ENCODE measurements at places on chromosomes 6 and 20.

- DNase-seq = peak; percentile 24
Observed at GRCh38 chr20:58753267-58753921, 60.8 kb downstream of the NPEPL1 start.

- DNase-seq = no peak
Observed at GRCh38 chr20:7856756-7857155, 83.5 kb downstream of the HAO1 start.

- no peak for DNase-seq
Observed at GRCh38 chr20:43938017-43938655, 23.5 kb downstream of the TOX2 start.

DNA sequence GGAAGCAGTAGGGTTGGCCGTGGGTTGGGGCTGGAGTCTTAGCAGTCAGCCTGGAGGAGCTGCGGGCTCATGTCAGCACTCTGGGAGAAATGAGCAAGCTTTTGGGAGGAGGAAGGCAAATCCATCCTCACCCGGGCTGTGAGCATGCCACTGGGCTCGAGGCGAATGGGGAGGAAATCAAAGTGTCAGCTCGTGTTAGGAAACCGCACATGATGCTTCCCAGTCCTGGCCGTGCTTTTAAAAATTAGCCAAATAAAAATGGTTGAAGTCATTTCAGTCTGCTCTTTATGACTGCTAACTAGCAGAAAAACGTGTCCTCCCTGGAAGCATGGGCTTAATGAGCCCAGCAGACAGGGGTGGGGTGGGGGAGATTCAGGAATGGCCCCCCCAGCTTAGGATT is 98.1 kb downstream of the NFATC2 start:
- no peak for DNase-seq

Data from D341Med (cell line).